ENCODE measurements at places on chromosomes 7 and 10.

GRCh38 chr7:70539205-70539604, 592.7 kb upstream of the GALNT17 start:
- no peak for DNase-seq

- DNase-seq = no peak
Observed at GRCh38 chr10:129233351-129234148, 233.5 kb upstream of the MGMT start.

DNA sequence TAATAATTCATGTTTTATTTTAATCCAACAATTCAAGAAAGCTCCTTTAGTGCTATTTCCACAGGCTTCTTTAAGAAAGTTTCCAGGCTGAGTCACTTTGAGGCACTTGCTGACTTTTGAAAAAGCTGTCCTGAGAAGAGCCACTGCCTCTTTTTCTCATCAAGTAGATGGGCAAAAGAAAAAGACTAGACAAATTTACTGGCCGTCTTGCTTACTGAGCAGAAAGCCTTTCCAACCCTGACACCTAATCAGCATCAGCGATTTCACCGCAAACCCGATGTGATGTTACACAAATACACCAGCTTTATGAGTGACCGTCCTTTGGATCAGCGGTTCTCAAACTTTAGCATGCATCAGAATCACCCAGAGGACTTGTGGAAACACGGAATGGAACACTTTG, 24.3 kb downstream of the CTTNBP2 start:
- no peak for DNase-seq

GRCh38 chr10:71720288-71720687, 710 bp upstream of the C10orf105 start:
- DNase-seq = no peak

- DNase-seq = no peak
Observed at GRCh38 chr7:155204744-155205367, 92.8 kb upstream of the INSIG1 start.

DNA sequence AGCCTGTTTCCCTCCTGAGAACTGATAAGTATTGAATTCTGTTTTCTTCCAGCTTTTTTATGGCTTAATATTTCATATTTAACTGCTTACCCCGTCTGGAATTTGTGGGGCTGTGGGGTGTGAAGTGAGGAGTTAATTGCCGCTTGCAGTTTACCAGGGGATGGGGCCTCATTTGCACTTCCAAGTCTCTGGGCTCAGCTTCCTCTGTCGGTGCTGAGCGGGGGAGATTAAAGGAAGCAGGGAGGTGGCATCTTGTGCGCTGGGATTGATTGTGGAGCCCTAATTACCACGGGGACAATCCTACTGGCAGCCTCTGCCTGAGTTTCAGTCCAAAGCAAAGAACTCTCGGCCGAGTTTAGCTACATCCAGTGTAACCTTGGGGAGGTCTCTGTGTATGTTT, 33.4 kb downstream of the ELFN1 start:
- DNase-seq = no peak

DNA sequence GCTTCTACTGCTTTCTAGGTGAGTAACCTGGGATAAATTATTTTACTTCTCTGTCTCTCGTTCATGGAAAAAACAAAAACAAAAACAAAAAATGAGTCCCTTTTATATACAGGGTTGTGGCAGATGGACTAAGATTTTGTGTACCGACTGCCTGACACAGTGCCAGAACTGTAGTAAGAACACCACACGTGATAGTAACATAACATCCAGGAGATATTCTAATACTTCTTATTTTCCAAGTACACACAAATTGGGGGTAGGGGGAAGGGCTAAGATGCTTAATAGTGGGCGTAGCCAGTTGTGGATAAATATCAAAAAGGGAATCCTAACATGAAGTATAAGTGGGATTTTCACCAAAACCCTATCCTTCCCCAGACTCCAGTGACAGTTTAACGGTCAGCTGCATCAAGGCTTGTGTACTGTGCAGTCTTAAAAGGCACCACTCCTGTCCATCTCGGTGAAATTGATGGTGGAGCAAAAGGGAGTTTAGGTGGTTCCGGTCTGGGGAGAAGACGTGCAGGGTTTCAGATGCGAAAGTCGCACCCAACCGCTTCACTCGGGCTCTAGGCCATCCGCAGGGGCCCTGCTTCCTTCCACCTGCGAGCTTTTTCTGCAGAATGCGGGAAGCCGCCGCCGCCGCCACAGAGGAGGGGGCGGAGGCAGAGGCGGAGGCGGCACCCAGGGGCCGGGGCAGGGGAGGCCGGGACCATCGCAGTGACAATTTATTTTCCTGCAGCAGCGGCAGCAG, at the start of gene STAMBPL1:
Gene STAMBPL1 (plus strand): TSS at position 712 of the 748 bp plus-strand sequence. CDS start 21,464 bp downstream, outside the sequence.
- peak; percentile 68 for DNase-seq
